Coronary artery (tissue), 2 donors: ENCODE measurements at places on chromosomes 13 and 19.

DNA sequence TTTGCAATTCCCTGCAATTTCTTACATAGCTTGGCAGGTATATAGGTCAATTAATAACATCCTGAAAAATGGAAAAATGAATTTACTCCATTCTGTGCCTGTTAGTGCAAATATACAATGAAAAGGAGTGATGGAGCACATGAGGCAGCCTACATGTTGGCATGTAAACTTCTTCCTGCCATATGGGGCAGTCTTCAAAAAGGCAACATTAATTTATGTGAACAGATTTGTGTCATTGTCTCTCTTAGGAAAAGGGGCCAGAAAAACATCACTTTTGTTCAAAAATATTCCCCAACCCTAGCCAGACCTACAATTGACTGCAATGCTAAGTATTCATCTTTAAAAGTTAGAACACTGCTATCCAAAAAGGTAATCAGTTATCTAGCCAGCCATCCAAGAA lies 332.2 kb downstream of the TBC1D4 start:
- DNase-seq: no peak

DNA sequence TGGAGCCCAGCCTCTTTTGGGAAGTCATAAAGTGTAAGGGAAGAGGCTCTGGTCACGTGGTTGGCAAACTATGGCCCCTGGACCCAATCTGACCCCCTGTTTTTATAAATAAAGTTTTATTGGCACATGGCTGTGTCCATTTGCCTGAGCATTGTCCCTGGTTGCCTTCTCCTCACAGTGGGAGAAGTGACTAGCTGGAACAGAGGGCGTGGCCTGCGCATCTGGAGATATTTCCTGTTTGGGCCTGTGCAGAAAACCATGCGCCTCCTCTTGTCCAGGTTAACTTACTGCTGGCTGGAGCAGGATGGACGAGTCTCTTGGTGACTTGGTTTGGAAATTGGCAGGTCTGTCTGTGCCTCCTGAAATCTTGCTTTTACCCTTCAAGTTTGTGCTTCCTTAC lies 48.3 kb downstream of the KDM4B start:
- no peak for DNase-seq

GRCh38 chr19:44756089-44756562 lies 7.6 kb downstream of the BCL3 start:
- DNase-seq: no peak

DNA sequence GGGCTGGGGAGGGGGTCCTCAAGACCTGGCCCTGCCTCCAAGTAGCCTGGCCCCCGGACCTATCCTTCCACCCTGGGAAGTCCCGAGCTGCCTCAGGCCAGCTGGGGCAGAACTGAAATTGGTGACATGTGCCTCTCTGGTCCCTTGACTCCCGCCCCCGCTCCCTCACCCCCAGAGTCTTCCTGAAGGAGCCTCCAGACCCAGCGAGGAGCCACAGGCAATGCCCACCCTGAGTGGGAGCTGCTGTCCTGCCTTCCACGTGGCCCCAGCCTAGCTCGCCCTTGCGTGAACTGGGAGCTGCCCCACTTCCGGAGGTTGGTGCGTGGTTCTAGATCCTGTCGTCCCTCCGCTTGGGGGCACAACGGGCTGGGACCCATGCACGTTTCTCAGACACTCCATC lies 34.6 kb downstream of the CEBPA start:
- no peak for DNase-seq

DNA sequence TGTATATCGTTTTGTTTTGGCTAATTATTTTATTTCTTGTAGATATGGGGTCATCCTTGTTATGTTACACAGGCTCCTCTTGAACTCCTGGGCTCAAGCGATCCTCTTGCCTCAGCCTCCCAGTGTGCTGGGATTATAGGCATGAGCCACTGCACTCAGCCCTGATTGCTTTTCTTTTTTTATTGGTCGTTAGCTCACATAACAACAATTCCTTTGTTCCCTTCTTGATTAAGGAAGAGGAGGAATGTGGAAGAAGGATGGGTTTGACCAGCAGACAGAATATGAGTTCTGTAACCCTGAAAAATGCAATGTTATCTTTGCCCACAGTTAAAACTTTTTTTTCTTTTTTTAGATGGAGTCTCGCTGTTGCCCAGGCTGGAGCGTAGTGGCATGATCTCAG lies 11.4 kb downstream of the BRME1 start:
- DNase-seq: no peak

DNA sequence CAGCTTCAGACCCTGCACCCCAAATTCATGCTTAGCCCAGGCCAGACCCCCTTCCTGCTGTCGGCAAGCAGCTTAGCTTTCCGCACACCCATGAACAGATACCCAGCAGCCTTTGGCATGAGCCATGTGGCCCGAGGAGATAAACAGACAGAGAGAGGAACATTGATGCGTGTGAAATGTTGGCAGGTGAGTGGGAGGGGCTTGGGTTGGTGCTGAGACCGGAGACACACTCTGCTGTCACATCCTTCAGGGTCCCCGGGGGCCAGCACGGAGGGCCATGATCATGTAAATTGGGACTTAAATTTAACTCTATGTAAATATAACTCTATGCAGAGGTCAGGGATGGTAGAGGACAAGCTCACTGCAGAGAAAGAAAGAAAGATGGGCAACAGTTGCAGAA lies 1.5 kb downstream of the CD22 start:
- DNase-seq: no peak

DNA sequence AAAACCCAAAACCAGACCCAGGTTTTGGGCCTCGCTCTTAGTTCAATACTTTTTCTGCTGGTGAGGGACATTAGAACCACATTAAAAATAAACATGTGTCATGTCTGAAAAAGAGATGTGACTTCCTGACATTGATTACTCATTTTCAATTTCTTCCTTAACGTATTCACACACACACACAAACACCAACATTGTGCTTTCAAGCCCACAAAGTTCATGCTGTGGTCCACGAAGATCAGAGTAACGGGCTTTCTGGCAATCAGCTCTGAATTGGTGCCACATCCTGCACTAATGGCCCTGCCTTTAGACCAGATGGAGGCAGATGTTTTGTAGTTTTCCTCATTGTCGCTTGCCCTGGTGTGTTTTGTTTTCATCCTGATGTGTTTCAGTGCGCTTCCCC lies 47.9 kb upstream of the POMP start:
- DNase-seq: no peak

DNA sequence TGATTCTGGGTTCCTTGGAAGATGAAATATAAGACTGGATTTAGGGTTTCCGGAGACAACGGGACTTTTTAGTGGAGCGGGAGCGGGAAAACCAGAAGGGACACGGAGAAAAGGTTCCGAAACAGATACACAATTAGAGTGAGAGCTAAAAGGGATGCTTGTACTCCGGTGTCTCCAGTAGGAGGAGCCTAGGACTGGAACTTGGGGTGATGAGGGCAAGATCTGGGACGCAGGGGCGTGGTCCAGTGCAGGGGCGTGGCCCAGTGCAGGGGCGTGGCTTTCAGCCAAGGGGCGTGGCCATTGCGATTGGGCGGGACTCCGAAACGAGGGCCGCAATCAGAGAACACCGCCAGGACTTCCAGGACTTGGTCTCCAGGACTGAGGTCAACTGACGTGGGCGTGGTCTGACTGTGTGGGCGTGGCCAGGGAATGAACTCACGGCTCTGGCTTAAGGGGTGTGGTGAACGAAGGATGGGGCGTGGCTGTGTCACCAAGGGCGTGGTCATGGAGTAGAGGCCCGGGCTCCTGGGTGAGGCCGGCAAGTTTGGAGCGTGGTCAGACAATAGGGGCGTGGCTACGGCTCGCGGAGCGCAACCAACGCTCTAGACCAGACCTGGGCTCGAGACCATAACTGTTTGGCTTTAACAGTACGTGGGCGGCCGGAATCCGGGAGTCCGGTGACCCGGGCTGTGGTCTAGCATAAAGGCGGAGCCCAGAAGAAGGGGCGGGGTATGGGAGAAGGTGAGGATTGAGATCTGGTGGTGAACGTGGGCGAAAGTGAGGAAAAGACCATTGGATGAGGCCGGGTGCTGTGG lies at the start of gene DKKL1:
TSS of gene DKKL1 (plus strand) at position 610 of the 815 bp plus-strand sequence. CDS start at position 732, 122 bp downstream.
- DNase-seq: peak; percentile 99

GRCh38 chr13:98254513-98254912 lies 77.4 kb upstream of the RNF113B start:
- DNase-seq: peak; percentile 5

GRCh38 chr19:30175987-30176386 lies 196.2 kb upstream of the ZNF536 start:
- no peak for DNase-seq

- DNase-seq: no peak
Observed at GRCh38 chr13:46665633-46666482, 112.9 kb downstream of the LRCH1 start.

DNA sequence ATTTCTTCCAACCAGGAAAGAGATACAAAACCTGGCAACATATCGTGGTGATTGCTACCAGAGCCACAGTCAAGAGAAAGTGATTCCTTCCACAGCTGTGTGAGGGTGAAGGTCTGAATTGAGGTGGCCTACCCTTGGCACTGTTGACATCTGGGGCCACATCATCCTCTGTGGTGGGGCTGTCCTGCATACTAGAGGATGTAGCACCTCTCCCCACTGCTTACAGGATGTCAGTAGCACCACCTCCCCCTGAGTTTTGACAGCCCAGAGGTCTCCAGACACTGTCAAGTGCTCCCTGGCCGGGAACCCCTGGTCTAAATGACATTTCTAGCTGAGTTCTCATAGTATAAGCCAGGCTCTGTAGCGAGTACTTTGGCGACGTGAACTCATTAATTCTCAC lies 15.5 kb downstream of the PTGER1 start:
- no peak for DNase-seq

GRCh38 chr13:101698400-101698799 lies 245.9 kb downstream of the ITGBL1 start:
- no peak for DNase-seq

GRCh38 chr19:3964256-3965194 lies 6.4 kb downstream of the DAPK3 start:
- no peak for DNase-seq

GRCh38 chr13:101751488-101751887 lies 299.0 kb downstream of the ITGBL1 start:
- DNase-seq: no peak

DNA sequence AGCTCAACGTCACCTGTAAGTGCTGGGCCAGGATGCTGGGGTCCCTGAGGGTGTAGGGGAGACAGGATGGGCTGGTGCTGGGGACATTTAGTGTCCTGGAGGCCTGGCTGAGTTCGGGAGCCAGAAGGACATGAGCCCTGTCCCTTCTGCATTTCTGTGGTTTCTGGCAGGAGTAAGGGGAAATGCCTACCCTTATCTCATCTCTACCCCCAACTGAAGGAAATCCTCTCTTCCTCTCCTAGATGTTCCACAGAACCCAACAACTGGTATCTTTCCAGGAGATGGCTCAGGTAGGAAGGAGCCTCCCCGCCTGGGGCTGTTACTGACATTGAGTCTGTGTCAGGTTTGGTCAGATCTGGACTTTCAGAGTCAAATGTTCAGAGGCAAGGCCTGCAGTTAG lies 1.2 kb downstream of the CD33 start:
- DNase-seq: no peak

DNA sequence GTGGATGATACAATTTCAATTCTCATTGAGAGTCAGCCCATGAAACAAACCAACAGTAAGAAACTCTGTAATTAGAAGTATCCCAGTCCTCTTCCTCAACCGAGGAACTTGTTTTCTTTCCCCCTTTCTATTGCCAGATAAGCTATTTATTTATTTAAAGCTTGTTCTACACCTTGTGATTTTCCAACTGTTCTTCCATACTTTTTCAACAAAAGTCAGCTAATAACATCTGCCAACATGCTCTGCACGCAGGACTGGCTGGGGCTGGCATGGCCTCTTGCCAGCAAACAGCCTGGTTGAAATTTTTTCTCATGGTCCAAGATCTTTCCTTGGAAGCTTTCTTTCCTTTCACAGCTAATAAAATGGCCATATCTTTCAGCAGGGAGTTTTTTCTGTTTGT lies 2.9 kb upstream of the IRS2 start:
- DNase-seq: no peak

DNA sequence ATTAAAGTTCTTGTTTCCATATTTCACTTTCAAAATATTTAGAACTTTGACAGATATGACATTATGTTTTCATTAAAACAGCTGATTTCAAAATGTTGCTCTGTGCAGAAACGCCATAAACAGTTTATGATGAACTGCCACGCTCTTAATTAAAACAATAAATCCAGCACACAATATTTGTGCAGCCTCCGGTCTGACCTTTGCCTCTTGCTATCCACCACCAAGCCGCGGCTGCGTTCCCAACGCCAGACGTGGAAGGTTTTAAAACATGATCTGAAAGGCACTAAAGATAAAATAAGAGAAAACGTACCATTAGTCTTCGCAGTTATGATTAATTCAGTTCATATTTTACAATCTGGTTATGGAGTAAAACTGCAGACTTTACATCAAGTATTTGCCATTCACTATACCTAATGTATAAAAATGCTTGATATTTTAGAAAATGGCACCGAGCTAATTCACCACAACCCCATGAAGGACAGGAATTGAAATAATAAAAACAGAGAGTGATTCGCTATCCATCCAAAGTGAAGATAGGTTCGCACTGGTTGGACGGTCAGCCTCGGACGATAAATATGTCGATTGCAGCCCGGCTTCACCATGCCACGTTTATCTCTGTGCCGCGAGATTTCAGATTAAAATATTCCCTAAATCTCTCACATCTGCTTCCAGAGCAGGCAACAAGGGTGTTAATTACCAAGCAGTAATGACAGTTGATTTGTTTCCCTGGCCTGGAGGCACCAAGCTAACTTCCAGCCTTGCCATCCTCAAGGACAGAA lies 103.3 kb upstream of the ZNF507 start:
- DNase-seq: no peak

DNA sequence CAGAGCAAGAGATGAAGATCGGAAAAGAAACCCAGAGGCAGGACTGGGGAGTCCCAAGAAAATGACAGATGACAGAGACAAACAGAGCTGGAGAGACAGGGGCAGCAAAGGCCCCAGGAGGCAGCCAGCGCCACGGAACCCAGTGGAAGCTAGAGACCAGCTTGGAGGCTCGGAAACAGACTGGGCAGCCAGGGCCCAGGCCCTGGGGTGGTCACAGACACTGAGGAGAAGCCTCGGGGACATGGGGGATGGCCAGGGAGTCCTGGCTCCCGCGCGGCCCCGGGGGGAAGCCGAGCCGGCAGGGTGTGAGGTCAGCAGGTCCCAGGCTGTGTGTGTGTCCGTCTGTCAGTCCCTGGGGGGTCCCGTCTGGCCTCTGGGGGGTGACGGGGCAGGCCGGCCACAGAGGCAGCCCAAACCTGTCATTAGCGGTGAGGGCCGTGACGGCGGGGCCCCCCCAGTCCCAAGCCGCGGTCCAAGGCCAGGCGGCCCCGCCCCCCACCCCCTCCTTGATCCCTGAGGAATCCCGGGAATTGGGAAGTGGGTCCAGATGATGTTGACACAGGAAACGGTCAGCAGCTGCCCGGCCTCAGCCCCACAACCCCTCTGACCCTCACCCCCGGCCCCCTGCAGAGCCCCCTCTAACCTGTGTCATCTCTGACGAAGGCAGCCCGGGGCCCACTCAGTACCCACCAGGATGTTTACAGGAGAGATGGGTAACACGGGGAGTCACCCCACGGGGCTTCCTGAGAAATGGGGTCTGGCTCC lies 2.5 kb upstream of the TMEM190 start:
- no peak for DNase-seq

DNA sequence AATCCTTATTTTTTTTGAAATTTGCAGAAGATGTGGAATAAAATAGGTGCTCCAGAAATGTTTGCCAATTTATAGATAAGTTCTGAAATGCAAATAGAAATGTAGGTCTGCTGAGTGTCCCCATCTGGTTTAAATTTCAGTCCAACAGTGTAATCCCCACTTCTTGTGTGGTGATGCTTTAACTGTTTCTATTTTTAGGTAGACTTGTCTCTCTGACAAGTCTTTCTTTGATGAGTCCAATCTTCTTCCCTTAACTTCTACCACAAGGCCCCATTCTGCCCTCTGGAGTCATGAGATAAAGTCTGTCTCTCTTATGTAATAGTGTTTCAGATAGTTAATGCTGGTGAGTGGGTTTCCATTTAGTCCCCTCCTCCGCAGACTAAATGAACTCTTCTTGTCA lies 390.4 kb downstream of the RFC3 start:
- no peak for DNase-seq
